Adrenal gland (tissue), 19 donors: ENCODE measurements at places on chromosomes 6 and 20.

DNA sequence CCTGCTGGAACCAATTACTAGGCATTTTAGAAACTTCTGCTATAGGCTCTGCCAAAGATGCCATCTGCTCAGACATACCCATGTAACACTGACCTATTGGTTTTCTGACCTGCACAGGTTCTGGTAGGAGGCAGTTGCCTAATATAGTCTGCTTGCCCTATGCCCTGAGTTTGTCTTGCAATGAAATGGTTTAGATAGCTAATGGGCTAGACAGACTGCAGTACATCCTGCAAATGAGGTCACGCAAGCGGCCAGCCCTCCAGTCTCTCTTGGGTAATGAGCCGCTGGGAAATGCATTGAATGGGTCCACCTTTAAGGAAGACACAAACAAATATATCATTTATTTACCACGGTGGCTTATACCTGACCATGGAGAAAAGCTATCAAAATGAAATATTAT, 90.6 kb upstream of the B3GAT2 start:
- DNase-seq: no peak

DNA sequence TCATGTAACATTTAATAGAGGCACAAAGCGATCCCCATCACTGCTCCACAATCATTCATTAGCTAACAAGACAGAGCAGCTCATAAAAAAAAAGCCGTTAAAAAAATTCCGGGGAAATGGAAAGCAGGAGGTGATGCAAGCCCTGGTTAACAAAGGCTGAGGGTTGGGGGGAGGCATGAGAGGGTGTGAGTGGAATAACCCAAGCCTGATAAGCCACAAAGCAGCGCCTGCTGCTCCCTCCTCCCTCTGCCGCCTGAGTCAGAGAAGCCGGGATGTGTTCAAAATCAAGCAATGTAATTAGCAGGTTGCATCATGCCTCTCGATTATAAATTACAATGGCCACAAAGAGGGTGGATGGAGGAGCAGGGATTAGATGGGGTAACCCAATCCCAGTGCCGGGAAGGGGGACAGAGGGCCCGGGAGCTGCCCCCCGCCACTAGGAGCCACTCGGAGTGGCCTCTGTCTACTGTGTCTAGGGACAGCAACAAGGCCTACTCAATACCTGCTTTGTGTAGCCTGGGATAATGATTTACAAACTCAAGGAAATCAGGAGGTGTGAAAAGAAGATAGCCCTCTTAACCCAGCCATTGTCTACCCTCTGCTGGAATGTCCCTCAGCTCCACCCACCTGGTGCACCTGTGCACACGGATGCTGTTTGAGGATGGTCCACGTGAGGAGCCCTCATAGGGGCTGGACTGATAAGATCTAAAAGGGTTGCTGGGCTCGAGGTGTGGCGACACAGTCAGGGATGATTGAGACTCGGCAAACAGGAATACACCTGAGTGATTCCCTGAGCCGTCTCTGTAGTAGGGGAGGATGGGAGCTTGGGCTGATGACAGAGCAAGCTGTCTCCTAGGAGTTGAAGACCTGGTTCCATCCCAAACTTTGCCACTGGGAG, 156.9 kb downstream of the VEGFA start:
- DNase-seq: no peak

- no peak for DNase-seq
Measured at GRCh38 chr20:7775072-7775471, 165.2 kb downstream of the HAO1 start.

DNA sequence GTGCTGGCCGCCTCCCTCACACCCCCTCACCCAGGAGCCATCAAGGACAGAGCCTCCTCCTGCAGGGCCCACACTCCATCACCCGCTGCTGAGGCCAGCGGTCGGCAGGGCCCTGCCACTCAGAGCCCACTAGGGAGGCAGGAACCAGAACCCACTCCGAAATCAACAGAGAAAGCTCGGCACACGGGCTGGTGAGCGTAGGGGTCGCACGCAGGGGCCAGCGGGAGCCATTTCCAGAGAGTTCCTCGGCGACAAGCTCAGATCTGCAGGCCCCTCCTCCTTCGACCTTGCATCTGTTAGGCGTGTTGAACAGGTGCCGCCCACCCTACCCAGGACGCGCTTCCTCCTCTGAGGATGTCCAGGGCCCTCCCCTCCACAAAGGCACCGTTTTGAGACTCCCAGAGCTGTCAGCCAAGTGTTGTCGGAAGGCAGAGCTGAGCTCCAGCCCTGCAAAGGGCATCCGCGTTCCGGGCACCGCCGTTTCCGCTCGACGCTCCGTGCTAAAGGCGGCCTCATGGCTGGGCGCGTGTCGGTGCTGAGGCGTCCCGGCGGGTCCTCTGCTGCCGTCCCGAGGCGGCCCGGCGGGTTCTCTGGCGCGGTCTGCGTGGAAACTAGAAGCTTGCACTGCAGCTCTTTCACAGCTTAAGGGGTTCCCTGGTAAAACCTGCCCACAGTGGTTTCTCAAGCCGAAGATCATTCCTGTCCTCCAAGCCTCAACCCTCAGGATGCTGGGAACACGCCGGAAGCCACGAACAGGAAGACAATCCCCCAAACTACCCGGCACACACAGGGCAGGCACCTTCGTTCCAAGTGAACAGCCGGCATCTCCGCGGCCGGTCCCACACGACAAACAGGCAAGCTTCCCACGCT, 6.8 kb downstream of the KCNQ2 start:
- no peak for DNase-seq

DNA sequence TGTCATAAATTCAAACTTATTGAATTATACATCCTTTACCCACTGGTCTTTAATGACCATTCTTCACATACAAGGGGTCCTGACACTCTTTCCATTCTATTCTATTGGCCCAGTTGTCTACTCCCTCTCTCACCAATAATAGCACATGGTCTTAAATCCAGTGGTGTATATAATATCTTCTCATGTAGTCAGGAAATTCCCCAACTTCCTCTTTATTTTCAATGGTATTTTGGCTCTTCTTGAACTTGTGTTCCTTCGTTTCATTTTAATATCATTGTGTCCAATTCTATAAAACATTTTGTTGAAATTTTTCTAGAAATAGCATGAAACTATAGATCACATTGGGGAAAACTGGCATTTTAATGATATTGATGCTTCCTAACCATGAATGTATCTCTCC, 36.8 kb downstream of the PSMB9 start:
- DNase-seq: no peak

DNA sequence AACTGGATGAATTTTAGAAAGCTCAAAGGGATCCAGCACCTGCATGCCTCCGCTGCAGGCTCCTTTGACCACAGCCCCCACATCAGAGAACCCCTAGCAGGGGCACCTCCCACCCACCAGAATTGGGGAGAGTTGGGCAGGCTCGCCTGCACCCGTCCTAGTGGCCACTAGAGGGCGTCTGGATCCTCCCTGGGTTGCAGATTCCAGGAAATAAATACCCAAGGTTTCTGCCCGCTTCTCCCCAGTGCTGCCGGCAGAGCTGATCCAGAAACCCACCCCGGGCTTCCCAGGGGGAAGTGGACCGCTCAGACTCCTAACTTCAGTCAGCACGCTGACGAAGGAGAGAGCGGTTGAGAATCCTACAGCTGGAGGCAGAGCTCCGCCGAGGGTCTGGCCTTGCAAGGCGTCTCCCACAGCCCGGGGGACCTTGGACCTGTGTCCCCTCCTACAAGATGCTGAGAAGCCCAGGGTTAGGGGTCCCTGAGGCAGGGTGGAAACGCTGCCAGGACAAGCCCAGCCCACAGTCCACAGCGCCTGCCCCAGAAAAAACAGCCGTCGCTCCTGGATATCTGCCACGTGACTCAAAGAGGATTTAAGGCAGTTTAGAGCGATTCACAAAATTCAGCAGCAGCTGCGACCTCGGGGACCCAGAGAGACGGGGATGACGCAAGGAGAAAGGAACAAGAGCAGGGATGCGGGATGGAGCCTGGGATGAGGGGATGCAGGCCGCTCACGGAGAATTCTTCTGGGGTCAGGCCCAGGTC, 32.6 kb upstream of the PHACTR3 start:
- peak; percentile 65 for DNase-seq

DNA sequence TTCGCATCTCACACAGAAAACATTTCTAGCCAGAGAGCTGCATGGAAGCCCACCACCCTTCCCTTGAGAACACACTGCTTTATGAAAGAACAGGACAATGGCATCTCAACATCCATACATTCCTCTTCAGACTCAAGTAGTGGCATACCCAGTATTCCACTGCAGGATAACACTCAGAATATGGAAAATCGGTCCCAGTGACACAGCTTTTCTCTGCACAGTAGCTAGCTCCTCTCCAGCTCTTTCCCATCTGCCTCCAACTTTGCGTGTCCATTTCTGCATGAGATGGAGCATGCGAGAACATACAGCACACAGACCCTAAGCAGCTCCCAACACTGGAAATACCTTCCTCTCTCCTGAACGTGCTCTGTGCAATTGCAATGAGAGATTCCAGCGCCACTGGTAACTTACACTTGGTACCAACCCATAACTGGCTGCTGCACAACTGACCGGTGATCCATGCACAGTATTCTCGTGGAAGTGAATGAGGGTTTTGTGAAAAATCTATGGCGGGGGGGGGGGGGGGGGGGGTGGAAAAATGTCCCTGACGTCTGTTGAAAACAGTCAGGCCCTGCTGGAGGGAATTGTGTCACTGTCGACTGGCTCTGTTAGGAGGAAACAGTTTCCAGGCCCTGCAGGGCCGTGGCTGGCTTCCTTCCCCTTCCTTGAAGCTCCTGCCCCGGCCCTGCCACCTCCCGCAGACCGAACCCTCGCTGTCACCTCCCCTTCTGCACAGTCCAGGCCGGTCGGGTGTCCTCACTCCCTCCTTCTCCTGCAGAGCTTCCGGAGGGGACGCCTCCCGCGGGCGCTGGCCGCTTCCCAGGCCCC, 265.9 kb upstream of the QKI start:
- DNase-seq: no peak

DNA sequence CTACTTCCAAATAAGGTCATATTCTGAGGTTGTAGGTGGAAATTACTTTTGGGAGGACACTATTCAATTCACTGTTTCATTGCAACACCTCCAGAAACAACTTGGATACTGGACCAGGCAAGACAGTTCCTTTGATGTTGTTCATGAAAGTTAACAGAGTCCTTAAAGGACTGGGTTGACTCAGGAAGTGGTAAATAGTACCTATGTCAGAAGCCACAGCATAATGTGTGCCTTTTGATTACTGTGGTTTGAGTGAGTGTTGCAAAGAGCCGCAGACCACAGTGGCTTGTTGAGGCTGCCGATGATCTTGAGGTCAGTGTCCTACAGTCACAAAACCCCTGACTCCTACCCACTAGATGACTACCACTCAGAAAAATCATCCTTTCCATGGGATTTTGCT, 10.9 kb downstream of the IL20RA start:
- no peak for DNase-seq

- no peak for DNase-seq
Measured at GRCh38 chr6:7127680-7128079, 19.9 kb downstream of the RREB1 start.

GRCh38 chr6:90021711-90022110, 127.4 kb downstream of the GJA10 start:
- DNase-seq: no peak

GRCh38 chr6:168026925-168027324, 29.5 kb downstream of the KIF25 start:
- no peak for DNase-seq

DNA sequence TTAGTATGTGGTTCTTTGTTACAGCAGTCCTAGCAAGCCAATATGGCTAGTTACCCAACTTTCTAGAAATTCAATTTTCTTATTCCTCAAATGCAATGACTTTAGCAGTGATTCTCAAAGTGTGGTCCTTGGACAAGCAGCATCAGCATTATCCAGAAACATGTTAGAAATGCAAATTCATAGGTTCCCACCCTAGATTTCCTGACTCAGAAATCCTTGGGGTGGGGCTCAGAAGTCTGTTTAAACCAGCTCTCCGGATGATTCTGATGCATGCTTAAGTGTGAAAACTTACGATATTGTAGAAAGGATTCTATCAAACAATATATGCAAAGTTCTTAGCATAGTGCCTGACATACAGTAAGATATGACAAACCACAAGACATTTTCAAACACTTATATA, 757.1 kb downstream of the DHX35 start:
- no peak for DNase-seq

DNA sequence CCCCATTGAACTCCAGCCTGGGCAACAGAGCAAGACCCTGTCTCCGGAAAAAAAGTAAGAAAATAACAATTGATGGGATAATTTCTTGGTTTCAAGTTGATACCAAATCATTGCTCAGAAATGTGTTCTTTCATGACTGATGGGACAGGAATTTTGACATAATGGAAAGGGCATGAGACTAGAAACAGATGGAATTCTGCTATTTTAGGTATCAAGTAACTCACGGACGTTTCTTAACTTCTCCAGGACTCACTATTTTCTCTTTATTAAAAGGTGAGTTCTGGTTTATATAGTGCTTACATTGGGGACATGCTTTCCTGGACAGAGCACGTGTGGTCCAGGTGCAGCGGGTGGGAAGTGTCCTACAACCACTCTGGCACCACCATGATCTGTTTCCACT, 6.0 kb upstream of the DSP start:
- DNase-seq: no peak

GRCh38 chr20:43102394-43102793, 87.3 kb downstream of the PTPRT start:
- DNase-seq: no peak
